Neural crest cell (in vitro differentiated cells): ENCODE measurements at places on chromosomes 11 and 22.

- no peak for DNase-seq
Measured at GRCh38 chr11:102172127-102172848, 62.0 kb downstream of the YAP1 start.

- DNase-seq, result no peak
Measured at GRCh38 chr11:45933131-45933831, 10.8 kb downstream of the LARGE2 start.

DNA sequence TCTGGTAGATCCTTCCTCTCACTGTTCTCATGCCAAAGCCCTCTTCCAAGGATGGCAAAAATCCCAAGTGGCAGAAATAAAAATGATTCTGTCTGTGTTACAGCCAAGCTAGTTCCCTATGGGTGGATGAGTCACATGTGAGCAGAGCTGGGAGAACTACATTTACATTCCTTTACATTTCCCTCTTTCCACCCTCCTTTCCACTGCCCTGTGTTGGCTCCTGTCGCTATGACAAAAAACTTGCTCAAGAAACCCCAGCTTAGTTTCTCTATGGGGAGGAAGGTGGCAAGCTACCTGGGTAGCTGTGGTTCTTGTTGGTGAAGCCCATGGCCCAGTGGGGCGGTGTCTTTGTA, 10.2 kb upstream of the DDB2 start:
- no peak for DNase-seq

- no peak for DNase-seq
Measured at GRCh38 chr11:123585706-123586105, 68.7 kb downstream of the SCN3B start.

DNA sequence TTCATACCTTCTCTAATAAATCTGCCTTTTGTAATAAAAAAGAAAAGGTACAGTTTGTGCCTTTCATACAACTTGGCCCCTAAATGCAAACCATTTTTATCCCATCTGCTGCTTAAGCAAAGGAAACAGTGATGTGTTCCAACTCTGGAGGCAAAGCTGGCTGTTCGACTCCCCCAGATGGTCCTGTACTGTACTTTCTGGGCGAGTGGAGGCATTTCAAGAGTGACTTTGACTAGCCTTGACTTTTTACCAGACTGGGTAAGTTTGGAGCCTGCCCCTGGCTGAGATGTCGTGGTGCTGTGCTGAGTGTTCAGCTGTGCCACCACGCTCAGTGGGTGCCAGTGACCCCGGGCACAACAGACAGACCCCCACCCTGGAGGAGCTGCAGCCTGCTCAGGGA, 10.2 kb downstream of the MICALL1 start:
- no peak for DNase-seq

DNA sequence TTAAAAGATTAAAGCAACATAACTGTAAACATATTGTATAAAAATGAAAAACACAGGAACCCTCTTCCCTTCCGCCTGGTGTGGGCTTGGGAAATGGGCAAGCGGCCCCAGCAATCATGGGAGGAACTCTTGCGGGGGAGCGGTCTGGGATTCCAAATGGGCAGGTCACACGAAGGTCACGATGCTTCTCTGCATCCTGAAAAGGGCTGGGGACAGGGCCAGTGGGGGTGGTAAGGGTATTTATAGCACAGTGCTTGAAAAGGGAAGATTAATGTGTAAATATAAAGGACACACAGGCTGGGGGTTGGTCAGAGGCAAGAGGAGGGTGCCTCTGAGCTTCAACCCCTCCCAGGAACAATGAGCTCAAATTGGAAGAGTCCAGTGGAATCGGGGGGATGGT, 46.9 kb upstream of the OR4B1 start:
- DNase-seq, result no peak

GRCh38 chr22:40583053-40583741, 53.3 kb downstream of the MRTFA start:
- no peak for DNase-seq

DNA sequence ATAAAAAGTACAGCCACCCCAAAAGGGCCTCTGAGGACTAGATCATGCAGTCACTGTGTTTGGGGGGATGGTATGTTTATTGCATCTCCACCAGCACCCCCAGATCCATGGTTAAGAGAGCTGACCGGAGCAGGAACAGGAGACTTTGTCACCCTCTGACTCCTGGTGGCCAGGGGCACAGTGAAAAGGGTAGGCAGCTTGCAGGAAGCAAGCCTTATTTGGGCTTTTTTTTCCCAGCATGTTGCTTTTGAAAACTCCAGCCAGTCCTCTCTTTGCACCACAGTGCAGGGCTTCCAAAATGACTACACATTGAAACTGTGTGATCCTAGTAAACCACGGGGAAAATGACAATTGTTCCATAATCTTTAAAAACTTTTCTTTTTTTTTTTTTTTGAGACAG, 20.6 kb downstream of the PRR5 start:
- DNase-seq, result no peak

DNA sequence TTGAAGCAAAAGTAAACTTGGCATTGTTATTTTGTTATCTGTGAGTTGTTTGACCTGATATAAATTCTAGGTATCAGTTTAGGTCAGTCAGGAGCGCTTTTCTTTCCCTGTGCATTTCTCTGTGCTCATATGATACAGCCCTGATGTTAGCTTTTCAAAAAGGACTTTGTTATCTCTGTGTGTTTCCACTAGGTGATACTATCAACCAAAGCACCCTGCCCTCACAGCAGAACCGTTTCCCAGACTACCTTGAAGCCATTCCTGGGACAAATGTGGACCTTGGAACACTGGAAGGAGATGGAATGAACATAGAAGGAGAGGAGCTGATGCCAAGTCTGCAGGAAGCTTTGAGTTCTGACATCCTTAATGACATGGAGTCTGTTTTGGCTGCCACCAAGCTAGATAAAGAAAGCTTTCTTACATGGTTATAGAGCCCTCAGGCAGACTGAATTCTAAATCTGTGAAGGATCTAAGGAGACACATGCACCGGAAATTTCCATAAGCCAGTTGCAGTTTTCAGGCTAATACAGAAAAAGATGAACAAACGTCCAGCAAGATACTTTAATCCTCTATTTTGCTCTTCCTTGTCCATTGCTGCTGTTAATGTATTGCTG, 87.7 kb upstream of the BIRC3 start:
- DNase-seq, result no peak

- no peak for DNase-seq
Measured at GRCh38 chr11:113461639-113462038, 13.6 kb downstream of the DRD2 start.

GRCh38 chr11:74154620-74155281, 16.1 kb downstream of the C2CD3 start:
- DNase-seq, result no peak

GRCh38 chr11:73182824-73183321, 35.2 kb upstream of the P2RY2 start:
- no peak for DNase-seq

DNA sequence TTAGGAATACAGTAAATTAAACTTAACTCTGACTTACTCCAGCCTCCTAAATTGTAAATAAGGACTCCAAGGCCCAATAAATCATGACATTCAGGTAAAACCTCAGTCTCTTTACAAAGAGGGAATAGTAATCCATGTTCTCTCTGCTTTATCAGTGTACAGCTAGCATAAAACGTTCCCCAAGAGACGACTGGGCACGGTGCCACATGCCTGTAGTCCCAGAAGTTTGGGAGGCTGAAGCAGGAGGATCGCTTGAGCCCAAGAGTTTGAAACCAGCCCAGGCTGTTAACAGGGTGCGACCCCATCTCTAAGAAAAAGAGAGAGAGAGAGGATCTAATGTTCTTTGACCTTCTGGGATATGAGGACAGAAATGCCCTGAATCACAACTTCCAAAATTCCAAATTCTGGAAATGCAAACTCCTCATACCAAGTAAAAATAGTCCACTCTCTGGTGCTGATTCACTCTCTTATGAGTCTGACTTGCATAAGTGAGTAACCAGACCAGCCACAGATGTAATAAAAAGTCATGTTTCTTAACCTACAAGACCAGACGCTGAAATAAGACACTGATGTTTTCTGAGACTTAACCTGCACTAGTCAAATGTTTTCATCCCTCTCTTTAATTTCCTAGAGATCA, 25.5 kb downstream of the NNMT start:
- no peak for DNase-seq

DNA sequence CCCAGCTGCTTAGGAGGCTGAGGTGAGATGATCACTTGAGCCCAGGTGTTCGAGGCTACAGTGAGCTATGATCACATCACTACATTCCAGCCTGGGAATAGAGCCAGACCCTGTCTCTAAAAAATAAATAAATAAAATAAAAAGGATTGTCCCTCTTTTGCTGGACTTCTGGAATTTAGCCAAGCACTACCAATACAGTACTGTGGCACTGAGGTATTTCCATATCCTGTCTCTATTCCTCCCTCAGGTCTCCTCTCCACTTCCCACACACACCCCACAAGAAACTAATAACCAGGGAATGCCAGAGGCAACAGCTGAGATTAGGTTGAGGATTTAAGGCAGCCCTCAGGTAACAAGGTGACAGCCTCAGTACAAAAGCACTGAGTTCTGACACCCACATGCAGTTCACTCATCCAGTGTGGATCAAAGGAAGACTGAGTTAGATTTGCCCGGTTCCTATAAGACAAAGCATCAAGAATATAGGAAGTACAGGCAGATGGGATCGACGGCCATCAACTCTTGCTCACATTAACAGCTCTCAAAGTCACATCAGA, 4.5 kb upstream of the PPP2R1B start:
- no peak for DNase-seq

DNA sequence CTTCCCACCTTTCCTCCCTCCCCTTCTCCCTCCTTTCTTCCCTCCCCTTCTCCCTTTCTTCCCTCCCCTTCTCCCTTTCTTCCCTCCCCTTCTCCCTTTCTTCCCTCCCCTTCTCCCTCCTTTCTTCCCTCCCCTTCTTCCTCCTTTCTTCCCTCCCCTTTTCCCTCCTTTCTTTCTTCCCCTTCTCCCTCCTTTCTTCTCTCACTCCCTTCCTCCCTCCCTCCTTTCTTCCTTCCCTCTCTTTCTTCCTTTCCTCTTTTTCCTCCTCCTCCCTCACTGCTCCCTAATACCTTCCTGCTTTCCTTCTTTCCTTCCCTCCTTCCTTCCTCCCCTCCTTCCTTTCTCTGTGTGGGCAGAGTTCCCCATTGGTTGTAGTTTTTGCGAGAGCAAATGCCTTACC, 76.1 kb downstream of the PGR start:
- no peak for DNase-seq

- no peak for DNase-seq
Measured at GRCh38 chr11:96113193-96113681, 189.3 kb upstream of the MTMR2 start.

DNA sequence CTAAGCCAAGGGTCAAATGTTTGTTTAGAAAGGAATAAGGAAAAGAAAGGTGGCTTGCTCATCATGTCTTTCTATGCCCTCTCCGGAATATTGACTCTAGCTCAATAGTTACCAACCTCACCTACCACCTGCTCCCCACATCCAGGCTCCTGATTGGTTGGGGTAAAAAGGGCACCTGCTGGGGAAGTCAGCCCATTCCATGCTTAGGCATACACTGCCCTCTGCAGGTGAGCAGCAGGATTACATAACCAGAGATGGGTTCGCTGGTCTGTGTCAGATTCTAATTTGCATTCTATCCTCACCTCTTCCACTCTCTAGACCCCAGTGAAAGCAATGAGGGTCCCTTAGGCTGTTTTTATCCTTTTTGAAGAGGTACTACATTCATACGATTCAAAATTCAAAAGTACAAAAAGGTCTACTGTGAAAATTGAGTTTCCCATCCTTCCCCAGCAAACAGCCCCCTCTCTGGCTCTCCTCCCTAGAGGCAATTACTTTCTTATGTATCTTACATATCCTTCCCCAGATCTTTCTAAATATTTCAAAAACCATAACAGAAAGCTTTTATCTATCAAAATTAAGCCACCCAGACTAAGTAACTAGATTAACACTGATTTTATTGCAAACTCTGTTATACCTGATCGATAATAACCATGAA, 98.0 kb upstream of the ASPHD2 start:
- DNase-seq, result peak; percentile 68

DNA sequence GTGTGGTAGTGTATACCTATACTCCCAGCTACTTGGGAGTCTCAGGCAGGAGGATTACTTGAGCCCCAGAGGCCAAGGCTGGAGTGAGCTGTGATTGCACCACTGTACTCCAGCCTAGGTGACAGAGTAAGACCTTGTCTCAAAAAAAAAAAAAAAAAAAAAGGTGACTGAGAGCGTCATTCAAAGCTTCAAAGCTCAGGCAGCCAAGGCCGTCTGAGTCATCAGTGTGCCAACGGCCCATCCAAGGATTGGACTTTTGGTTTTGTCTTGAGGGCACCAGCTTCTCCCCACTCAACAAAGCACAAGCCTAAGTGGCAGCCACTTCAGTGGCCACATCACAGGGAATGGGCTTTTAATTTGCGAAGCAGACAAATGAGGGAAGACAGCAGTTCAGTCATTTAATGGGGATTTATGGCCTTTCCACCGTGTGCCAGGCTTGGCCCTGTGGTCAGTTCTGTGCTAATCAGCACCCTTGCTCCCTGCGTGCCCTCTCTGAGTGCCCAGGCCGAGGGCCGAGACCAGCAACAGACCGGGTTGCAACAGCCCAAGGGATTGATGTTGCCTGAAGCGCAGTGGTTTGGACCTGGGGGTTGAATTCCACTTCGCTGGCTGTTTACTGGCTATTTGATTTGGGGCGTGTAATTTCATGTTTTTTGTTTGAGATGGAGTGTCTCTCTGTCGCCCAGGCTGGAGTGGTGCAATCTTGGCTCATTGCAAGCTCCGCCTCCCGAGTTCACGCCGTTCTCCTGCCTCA, 30.2 kb upstream of the CRYBB3 start:
- DNase-seq, result no peak

GRCh38 chr22:19520007-19520406, 4.2 kb downstream of the CLDN5 start:
- DNase-seq, result no peak

DNA sequence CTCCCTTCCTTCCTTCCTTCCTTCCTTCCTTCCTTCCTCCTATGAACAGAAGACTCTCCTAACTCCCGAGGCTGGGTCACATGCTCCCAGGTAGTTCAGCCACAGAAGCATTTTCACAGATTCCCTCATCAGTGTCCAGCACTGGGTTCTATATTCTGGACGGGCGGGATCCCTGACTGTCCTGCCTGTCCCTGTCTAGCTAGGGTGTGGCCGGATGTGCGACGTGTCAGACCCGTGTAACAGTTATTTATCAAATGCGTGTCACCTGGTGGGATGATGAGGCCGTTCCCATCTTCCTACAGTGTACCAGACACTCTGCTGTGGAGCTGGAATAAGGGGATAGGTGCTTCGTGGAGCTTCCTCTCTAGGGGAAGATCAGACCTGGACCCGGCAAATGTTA, 901.0 kb downstream of the BRD1 start:
- no peak for DNase-seq

GRCh38 chr11:123184531-123184930, 10.5 kb downstream of the CLMP start:
- no peak for DNase-seq

- no peak for DNase-seq
Measured at GRCh38 chr11:91081440-91082043, 858.7 kb upstream of the CHORDC1 start.
